Omental fat pad (tissue), 4 donors: ENCODE measurements at places on chromosomes 12 and 14. TPM values are rescaled to one million over a fixed set of nuclear protein-coding genes. Genes with fewer than 3 reads are reported as not detected.

Gene COL2A1
- not detected for total RNA-seq

Gene ESPL1
- 0.63 TPM for total RNA-seq

Gene KRT4
- not detected for total RNA-seq

Gene BEST3
- not detected for total RNA-seq

Gene MIP
- total RNA-seq: not detected

GRCh38 chr12:131132118-131132892, 178.6 kb downstream of the ADGRD1 start:
- DNase-seq: peak; percentile 35

DNA sequence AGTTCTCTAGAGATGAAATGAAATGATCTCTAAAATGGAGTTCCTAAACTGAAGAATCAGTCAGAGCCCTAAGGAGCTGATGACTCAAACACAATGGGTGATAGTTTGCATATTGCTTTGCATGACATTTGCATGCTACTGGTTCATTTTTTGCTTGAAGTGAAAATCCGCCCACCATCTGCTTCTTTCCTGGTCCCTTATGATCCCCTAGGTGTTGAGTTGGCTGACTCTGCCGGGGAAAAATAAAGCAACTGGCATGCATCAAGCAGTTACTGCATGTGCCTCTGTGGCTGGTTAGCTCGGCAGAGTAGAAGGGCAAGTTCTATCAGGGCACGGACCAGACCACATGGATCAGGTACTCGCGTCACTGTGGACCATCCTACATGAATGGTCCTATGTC, 151.1 kb downstream of the PPM1H start:
- DNase-seq: no peak

GRCh38 chr14:64815257-64815656, 64.5 kb downstream of the SPTB start:
- DNase-seq: no peak

DNA sequence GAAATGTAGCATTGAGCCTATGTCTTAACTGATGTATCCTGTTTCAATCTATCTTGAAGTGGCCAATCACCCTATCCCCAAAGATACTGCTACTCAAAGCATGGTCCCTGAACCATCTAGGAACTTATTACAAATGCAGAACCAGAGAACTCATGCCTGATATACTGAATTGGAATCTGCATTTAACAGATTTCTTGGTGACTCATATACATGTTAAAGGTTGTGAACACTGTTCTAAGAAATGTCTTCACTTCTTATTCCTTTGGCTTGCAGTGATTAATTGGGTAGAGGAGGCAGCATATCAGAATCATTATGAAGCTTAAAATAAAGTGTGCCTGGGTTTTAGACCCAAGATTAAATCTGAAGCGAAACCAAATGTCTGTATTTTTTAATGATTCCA, 795.6 kb downstream of the DIO2 start:
- no peak for DNase-seq

- DNase-seq: no peak
These were observed 12.9 kb upstream of the TUBA1A start for GRCh38 chr12:49201595-49202295.
